ENCODE measurements at places on chromosomes 6 and 20. TPM values are rescaled to one million over a fixed set of nuclear protein-coding genes. Genes with fewer than 3 reads are reported as not detected.
A peak's percentile ranks its signal among the peaks of the same experiment; 100 is the strongest.

Gene PTPRT
- not detected for total RNA-seq

Gene PPP1R10
- total RNA-seq: 36.8 TPM

Gene SNX5
- 187 TPM for total RNA-seq

Gene GPR6
- total RNA-seq: not detected

Gene FERMT1
- 6.4 TPM for total RNA-seq

Gene BPIFB1
- total RNA-seq: not detected

DNA sequence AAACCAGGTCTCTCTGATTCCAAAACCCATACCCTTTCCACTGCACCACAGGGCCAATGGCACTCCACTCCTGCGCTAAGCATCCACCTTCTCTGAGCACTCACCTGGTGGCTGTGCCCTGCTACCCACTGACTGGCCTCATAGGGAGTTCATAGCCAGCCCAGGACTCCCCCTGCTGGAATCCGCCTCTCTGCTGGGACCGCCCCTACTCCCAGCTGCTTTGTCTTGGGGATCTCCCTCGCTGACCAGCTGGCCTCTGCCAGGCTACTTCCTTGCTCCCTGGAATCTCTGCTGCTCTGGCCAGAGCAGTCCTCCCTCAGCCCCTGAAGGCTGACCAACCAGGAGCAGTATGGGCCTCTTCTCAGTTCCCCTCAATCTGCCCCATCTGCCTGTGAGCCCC, 129.7 kb downstream of the FAXC start:
- peak; percentile 7 for DNase-seq

GRCh38 chr20:2890742-2891141, 17.5 kb downstream of the PTPRA start:
- DNase-seq: peak; percentile 81

GRCh38 chr6:89554106-89554505, 84.4 kb downstream of the LYRM2 start:
- DNase-seq: no peak

GRCh38 chr6:156662025-156662445, 115.1 kb upstream of the ARID1B start:
- no peak for DNase-seq

- no peak for DNase-seq
These were observed 68.3 kb upstream of the BTBD3 start for GRCh38 chr20:11849270-11849915.

DNA sequence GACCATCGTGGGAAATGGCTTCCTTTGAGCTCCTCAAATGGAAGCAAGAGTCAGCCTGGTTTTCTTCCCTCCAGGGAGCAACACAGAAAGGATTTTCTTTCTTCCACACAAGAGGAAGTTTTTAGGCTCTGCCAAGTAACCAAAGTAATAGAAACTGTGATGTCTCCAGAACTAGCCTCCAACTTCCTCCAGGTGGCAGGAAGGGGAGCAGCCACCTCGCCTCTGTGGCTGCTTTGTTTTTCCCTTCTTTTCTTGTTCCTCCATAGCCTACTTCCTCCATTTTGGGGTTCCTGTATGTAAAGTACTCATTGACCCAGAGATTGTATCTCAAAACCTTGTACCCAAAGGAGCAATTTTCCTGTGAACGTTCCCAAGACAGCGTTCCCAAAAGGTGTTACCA, 32.7 kb upstream of the CCR6 start:
- no peak for DNase-seq

DNA sequence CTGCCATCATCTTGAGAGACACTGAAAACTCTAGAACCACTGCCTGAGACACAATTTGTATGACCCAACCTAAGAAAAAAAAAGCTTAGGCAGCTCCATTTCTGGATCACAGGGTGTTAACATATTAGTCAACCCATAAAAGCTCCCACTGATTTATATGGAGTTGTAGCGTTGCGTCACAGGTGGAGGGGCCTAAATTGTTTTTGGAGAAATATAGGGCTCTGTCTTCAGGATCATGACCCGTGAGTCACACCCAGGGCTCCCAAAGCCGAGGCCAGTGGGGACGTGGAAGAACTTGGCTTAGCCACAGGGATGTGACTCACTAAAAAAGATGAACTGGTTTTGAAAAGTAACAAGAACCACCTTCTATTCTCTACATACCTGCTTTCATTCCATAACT, 116.5 kb upstream of the BMP2 start:
- DNase-seq: peak; percentile 94

DNA sequence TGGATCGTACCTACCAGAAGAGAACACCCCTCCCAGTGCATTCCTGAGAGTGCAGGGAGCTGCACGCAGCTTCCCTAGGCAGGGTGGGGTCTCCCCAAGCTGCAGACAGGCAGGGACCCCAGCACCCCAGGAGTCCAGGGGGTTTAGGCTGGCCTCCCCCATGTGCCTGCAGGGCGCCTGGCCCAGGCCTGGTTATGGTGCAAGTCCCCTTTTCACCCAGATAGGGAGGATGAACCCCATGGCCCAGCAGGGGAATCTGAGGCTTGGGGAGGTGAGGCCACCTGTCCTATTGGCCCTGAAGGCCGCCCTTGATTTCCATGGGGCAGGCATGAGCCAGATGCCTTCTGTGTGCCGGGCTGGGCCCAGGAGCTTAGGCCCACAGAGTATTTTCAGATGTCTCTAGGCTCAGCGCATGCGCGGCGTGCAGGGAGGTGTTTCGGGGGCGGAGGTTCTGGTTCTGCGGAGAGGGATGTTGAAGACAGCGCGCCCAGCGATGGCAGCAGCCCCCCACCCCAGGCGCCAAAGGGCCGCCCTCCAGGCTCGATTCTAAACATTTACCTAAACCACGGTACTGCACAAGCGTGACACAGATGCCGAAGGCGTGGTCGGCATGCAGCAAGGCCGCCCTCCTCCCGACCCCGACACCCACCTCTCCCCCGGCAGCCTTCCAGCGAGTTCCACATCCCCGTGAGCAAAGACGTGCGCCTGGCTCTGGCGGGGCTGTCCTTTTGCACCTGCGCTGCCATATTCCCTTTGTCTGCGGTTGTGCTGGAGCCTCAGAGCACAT, 29.4 kb downstream of the COL20A1 start:
- no peak for DNase-seq

GRCh38 chr6:3269281-3269975, 10.7 kb downstream of the PSMG4 start:
- no peak for DNase-seq

DNA sequence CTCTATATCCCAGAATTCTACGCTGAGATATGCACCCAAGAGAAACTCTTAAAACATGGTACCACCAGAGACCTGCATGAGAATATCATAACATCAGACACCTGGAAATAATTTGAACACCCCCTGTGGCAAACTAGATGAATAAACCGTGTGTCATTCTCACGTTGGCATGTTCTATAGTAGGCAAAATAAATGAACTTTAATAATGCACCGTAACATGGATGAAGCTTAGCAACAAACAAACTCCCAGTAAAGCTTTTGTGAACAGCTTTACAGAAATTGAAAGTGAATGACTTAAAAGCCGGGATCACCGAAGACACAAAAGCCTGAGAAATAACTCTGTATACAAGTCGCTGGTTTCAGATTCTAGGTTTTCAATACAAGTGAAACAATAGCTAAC, 1166.8 kb upstream of the CITED2 start:
- peak; percentile 80 for DNase-seq

DNA sequence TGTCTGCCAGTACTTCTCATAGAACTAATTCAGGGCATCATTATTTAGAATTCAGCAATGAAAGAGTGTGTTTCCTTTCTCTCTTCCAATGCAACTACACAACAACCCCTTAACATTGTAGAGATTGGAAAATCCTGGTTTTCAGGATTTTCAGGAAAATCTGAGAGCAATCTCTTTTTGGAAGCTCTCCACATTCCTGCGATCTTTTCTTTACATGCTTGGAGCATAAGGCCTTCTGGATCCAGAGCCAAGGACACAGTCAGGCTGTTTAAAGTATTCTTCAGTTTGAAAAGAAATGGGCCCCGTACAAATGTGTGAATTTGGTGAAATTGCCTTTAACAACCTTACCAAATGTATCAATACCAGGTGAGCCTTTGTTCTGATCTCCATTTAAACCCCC, 469.7 kb downstream of the PKHD1 start:
- no peak for DNase-seq

DNA sequence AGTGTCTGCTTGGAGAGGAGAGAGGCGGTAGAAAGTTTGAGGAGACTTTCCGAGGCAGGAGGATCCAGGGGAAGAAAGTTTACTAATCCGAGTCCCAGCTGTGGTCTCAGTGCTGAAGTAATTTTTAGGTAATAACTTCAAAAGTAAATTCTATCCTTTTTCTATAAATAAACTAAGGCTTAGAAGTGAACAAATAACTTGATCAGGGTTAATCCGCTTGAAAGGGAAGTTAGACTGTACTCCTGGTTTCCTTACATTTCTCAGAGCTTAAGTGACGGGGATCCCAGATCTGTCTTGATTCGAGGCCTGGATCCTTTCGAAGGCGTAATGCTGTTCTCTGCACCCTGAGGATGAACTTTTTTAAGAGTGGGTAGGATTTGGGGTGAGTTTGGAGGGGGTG, 2.6 kb downstream of the STK35 start:
- no peak for DNase-seq

DNA sequence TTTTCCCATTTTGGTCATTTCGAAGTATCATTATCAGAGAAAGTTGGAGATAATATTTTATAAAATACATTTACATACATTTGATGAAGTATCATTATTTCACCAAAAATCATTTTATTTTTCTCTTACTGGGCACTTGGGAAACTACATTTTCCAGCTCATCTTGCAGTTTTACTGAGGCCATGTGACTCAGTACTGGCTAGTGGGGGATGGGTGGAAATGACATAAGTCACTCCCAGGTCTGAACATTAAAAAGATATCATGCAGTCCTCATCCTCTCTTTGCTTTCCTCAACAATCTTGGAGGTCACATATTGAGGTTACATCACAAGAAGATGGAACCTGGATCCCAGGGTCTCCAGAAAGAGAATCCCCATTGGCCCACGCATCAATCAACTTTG, 84.1 kb downstream of the CD24 start:
- no peak for DNase-seq

GRCh38 chr20:12591949-12592470, 416.8 kb upstream of the SPTLC3 start:
- no peak for DNase-seq

GRCh38 chr20:64160526-64161355, 3.5 kb upstream of the MYT1 start:
- DNase-seq: no peak

All from RPMI7951 (cell line).